Activated CD8-positive, alpha-beta memory T cell treated with anti-CD3 and anti-CD28 coated beads for 4 hours (primary cell): ENCODE measurements at places on chromosomes 7 and 10.

- DNase-seq: no peak
Measured at GRCh38 chr7:159148430-159149395, 4.0 kb upstream of the VIPR2 start.

- DNase-seq: no peak
Measured at GRCh38 chr7:105971845-105972244, 8.8 kb downstream of the CDHR3 start.

GRCh38 chr7:67429735-67430134 is 433.1 kb downstream of the TYW1 start:
- no peak for DNase-seq

DNA sequence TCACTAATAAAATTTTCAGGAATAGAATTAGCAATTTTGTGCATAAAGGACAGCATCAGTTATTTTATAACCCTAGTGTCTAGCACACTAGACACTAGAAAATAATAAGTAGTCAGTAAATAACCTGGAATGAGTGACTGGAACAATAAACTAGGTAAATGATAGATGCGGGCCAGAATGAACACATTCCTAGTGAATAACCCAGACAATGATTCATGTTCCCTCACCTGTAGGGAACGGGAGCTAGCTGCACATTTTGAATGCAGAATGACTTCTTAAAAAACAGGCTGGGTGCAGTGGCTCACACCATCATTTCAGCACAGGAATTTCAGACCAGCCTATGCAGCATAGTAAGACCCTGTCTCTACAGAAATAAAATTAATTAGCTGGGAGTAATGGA is 3.2 kb upstream of the ATOH7 start:
- no peak for DNase-seq

- no peak for DNase-seq
Measured at GRCh38 chr7:79789584-79790345, 336.3 kb upstream of the MAGI2 start.

DNA sequence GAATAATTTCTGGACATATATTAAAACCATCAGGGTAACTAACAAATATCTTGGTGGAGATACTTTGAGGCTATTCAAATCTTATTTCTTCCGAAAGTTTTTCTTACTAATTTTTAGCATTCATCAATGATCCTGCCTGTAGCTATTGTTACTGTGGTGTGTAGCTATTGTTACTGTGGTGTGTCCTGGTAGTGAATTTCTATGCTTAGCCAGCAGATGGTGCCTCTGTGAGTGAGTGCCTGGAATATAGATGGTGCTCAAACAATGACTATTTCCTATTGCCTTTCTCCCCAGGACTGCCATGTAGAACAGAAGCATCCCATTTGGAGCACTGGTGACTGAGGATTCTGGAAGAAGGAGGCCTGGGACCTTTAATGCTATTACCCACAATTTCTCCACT is 245.7 kb downstream of the CCSER2 start:
- no peak for DNase-seq

- no peak for DNase-seq
Measured at GRCh38 chr7:157654350-157654749, 317.5 kb downstream of the DNAJB6 start.

GRCh38 chr7:69942573-69942972 is 344.3 kb downstream of the AUTS2 start:
- DNase-seq: no peak

DNA sequence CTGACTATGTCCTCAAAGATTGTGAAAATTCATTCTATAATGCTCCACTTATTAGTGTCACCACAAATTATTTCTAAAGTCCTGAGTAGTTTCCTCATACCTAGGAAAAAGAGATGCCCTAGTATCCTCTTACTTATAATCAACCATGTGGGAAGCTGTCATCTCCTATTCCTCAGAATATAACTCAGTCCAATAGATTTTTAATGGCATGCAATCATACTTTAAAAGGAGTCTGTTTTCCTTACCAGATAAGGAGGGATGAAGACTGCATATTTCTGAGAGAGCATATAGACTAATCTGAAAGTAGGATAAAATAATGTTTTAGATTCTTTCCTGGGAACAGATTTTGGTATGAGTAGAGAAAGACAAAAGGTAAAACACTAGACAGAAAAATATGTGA is 727.7 kb upstream of the GRM3 start:
- DNase-seq: no peak

DNA sequence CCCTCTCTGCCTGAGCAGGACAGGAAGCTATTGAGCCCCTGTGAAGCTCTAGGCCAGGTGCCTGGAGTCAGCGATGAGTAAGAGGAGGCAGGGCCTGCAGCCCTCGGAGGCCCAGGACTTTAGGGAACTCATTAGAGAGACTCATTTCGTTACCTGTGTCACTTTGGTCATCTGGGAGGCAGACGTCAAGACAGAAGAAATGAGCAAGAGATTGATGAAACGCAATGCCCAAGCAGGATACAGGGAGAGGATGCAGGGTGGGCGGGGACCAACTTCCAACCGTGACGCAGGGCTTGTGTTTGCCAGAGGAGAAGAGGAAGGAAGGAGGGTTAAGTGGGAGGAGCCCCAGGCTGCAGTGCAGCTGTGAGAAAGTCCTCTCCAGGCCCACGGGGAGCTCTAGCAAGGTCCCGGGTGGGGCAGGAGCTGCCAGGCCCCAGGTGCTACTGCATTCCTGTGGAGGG is 26.4 kb upstream of the GNA12 start:
- no peak for DNase-seq

GRCh38 chr10:99927721-99928280 is 81.9 kb downstream of the DNMBP start:
- no peak for DNase-seq

DNA sequence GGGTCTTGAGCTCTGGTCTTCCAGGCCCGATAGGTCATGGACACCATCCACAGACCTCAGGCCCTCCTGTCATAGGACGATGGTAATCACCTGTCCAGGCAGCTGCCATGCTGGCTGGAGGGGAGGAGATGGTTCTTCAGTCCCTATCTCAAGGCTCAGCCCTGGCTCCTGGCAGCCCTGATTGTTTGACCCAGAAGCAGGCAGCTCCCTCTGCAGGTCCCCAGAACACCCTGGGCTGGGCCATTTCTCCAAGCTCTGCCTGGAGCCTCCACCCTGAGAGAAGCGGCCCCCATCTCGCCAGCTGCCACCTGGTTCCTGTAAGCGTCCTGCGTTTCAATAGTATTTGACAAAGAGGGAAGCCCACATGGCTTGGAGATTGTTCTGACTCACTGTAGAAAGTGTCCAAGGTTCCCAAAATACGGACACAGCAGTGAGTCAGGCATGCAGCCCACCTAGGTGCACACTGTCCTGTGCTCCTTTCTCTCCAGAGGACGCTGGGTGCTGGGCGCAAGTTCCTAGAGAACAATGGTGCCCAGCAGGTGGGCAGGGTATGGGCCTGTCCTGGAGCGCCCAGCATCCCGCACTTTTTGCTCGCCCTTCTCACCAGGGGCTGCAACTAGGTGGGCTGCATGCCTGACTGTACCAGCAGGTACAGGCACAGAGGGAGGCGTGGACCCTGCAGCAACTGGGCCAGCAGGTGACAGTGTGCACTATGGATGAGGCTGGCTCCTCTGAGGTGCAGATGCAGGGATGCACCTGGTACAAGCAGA is 72.4 kb upstream of the EBF3 start:
- no peak for DNase-seq

GRCh38 chr10:132104062-132104461 is 38.3 kb downstream of the JAKMIP3 start:
- no peak for DNase-seq

DNA sequence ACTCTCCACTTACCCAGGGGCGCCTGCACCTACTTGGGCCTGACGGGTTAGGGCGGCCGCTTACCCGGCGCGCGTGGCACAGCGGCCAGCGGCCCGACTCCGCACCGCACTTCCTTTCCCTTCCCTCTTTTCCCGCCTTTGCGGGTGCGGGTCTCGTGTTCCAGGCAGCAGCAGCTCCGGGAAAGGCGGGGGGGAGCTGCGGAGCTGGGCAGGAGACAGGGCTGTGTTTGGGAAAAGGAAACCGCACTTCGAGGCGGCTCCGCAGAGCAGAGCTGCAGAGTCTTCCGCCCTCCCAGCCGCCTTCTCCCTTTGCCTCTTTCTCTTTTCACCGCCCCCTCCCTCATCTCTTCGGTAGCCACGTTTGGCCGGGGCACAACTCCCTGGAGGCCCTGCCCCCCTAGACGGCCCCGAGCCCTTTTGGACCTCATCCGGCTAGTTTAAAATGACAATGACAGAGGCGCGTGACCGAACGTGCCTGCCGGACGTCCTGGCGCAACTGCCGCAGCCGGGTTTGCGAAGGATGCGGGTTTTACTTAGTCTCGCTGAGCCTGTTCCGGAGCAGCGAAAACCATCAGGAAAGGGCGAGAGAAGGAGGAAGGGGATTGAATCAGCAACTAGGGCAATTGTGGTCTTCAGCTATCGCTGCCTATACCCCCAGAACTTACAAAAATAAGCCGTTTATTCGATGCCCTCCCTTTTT is 7.9 kb upstream of the PAX2 start:
- no peak for DNase-seq

- DNase-seq: no peak
Measured at GRCh38 chr10:118953598-118954393, 75.7 kb upstream of the NANOS1 start.

DNA sequence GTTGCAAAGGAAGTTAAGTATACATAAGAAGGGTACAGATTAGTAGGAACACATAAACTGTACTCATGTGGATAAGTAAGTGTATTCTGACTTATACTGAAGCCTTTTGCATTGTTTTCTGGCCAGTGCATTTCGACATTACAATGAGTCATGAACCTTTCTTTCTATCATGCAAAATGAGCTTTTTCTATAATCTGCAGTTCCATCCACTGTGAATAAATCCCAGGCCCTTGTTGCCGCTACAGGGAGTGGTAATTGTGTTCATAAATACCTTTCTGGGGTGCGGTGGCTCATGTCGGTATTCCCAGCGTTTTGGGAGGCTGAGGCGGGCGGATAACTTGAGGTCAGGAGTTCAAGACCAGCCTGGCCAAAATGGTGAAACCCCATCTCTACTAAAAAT is 858.3 kb downstream of the GRM8 start:
- DNase-seq: no peak

DNA sequence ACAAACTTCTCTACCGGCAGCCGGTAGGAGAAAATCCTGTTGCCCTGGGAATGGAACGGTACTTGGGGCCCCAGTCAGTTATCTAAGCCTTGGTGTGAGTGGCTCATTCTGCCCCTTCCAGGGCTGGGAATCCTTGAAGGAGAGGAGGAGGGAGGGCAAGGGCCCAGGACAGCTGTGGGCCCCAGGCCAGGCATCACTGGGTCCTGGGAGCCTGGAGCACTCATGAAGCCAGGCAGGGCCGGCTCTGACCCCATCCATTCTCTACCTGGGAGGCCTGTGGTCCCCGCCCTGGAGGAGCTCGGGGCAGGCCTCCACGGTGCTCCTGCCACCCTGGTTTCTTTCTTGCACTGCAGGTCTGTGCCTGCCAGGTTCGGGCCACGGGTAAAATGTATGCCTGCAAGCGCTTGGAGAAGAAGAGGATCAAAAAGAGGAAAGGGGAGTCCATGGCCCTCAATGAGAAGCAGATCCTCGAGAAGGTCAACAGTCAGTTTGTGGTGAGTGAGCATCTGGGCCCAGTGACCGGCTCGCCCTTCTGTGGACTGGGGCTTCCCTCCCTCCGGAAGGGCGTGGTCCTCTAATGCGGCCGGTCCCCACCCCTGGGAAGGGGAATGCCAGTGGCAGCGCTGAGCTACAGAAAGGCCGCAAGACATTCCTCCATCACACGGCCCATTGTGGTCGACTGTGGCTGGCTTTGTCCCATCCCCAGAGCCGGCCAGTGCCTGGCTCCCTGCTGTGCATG is 111.3 kb downstream of the RGS10 start:
- DNase-seq: no peak

GRCh38 chr7:143120691-143121405 is 11.0 kb upstream of the PIP start:
- no peak for DNase-seq

DNA sequence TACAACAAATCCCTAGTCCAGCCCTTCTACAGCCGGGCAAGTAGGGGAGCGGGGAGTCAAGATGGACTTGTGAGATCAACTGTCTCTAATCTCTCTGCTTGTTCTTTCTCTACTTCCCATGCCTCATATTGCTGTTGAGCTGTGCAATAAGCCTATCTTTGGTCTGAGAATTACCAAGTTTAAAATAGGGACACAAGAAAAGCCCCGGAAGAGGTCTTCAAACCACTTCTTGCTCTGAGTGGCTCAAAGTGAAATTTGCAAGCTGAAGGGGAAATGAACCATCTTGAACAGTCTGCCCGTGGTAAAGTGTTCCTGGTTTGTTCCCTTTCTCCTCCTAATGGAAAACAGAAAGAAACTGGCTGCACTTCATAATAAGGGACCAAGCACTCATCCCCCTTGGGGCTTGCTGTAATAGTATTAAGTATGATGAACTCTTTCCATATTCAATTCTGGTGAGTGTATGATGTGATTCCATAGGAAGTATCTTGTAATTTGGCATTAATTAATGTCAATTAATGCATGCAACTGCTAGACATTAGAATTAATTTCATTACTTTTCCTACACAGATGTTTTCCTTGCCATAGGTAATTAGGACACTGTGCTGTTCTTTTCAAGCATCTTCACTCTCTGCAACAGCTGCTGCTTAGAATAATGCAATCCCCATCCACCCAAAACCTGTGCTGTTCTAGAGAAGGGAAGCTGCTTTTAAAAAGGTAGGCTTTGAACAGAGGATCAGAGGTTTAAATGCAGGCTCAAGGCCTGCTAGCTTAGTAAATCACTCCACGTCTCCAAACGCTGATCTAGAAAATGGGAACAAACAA is 449.6 kb downstream of the SORCS1 start:
- DNase-seq: no peak

DNA sequence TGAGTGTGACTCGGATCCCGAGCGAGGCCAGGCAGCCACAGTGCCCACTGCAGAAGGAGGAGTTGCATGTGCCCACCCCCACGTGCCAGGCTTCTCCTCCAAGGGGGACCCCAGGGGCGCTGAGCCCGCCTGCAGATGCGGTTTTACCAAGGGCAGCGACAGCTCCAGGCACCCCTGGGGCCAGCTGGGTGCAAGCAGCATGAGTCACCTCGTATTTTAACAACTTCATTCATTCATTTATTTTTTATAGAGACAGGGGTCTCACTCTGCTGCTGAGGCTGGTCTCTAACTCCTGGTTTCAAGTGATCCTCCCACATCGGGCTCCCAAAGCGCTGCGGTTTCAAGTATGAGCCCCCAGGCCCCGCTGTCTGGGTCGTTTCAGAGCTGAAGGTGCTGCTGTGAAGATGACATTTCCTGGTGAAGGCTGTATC is 1.3 kb upstream of the FOXL3 start:
- DNase-seq: no peak

DNA sequence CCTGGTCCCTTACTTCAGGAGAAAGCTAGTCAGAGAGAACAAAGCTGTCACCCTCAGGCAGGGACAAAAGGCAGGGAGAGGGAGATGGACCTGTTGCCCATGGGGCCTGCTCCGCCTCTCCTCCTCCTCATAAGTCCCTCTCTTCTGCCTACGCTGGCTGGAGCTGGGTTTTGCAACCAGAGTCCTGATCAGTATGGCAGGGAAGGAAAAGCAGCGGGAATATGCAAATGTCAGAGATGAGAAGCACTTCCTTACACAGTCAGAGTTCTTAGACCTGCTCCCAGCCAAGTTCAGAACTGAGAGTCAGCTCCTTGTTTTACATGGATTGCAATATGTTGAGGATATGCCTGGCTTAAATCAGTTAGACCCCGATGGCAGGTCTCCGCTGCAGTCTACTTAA is 231.1 kb downstream of the ADAM12 start:
- no peak for DNase-seq
